ENCODE measurements at places on chromosomes 3 and 15.

DNA sequence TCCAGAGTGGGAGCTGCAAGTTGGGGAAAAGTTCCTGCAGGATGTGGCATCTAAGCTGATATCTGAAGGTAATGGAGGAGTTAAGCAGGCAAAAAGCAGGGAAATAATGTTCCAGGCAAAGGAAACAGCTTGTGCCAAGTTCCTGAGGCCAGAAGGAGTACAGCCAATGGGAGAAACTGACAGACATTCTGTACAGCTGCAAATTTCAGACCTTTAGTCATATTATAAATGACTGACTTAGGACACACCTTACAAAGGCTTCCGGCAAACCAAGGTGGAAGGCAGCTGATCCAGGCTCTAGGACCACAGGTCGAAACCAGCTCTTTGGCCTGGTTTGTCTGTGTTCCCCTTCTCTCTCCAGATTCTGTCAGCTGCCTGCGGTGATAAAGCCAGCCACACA is 9.3 kb downstream of the WWTR1 start:
- no peak for DNase-seq

- DNase-seq, result no peak
Observed at GRCh38 chr15:96360581-96361308, 30.2 kb downstream of the NR2F2 start.

DNA sequence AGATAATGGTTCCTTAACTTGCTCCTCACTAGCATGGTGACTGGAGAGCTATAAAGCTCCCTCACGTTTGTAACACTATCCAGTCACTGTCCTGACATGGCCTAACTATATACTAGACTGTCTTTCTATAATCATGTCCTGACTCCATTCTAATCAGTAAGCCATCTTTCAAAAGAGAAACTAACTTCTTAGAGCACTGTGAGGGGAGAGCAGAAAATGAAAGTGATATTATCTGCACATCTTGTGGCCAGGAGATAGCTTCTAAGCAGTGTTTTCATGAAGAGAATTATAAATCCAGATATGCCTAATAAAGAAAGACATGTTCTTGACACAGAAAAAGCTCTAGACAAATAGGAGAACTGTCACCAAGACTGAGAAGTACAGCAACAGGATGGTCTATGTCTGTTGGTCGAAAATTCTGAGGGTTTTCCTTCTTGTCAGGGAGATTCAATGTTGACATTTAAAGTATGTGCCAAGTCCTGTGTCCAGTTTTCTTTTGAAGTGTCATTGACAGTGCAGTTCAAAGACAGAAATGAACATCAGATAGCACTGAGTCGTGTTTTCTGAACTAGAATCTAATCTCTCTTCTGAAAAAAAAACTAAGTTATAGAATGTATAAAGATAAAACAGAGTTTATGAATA is 230.6 kb upstream of the PEX5L start:
- DNase-seq, result peak; percentile 6

DNA sequence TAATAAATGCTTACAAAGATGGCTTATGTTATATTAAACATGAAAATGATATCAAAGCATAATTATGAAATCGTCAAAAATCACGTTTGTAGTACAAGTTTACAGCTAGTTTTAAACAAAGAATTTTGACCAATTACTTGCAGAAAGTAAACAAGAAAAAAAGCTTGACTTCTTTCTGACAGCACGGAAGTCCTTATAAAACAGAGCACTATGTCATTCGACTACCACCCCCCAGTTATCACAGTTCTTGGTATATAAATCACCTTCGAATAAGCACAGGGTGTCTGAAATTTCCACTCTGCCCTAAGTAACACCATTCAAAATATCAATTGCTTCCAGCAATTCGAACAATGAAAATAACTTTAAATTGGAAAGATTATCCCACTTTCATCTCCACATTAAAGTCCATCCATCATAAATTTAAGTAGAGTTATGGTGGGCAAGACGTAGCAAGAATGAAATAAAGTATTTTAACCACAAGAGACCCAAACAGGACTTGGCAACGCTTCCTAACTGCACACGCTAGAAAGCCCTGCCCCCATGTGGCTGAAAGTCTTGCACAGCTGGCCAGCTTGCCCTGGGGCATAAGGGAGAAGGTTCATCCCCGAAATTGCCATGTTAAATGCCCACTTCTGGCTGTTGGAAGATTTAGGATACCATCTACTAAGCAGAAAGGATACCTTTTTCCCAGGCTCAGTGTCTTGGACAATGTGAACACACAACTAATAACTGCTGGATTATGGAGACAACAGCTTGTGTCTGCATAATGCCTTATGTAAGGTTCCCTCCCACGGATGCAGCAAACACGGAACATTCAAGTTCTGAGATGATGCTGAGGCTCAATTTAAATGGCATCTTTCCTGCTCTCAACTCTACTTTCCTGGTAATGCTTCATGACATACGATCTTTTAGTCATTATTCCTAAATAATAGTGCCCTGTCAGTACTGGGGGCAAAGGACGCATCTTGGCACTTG is 116.4 kb upstream of the TJP1 start:
- no peak for DNase-seq

- DNase-seq, result no peak
Observed at GRCh38 chr3:32705232-32705631, 20.2 kb downstream of the CNOT10 start.

GRCh38 chr3:126979046-126979628 is 3.8 kb upstream of the PLXNA1 start:
- DNase-seq, result no peak

- peak; percentile 31 for DNase-seq
Observed at GRCh38 chr3:57756528-57757401, 656 bp downstream of the SLMAP start.

- DNase-seq, result no peak
Observed at GRCh38 chr15:59548501-59549226, 62.9 kb upstream of the GCNT3 start.

- DNase-seq, result no peak
Observed at GRCh38 chr3:127045435-127046045, 62.6 kb downstream of the PLXNA1 start.

GRCh38 chr3:160765211-160765610 is 9.2 kb downstream of the PPM1L start:
- DNase-seq, result no peak

- no peak for DNase-seq
Observed at GRCh38 chr3:195153653-195154052, 117.3 kb downstream of the XXYLT1 start.

- no peak for DNase-seq
Observed at GRCh38 chr3:65587650-65588439, 450.9 kb downstream of the MAGI1 start.

DNA sequence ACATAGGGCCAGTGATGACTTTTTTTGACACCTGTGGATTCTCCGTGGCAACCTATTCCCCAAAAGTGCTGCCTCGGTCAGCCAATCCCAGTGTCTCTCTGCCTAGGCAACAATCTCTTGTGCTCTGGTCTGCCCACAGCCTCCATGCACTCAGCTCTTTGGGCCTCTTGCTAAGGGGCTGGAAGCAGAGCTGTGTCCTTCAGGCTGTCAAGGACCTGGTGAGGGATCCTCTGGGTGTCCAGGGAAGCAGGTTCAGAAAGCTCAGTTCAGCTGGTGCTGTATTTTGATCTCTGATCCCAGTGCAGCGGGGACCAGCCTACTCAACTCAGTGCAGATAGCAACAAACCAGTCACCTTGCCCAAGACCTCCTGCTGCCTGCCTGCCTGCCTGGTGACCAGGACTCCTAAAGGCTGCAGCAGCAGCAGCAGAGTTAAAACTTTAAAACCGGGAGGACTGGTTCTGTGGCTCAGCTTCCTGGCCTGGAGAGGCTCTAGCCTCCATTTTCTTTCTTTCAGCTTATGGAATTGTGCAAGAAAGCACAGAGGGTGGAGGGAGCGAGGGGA is 6.2 kb downstream of the PAK6 start:
- DNase-seq, result no peak

DNA sequence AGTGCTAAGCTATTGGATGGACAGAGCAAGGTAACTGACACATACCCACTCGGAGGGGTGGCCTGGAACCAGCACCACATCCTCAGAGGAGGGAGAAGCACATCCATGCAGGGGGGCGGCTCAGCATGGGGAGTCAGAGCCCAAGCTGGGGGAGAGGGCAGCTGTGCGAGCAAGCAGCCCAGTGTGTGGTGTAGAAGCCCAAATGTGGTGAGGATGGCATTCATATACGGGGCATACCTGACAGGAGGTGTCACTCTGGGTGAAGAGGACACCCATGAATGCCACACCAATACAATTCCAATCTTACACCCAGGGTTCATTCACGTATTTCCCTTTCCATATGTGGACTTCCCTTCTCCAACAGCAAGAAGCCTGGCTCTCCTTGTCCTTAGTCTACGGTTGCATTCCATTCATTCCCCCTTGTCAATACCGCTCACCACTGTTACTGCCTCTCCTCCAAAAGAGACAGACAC is 58.7 kb upstream of the ACAN start:
- DNase-seq, result no peak

DNA sequence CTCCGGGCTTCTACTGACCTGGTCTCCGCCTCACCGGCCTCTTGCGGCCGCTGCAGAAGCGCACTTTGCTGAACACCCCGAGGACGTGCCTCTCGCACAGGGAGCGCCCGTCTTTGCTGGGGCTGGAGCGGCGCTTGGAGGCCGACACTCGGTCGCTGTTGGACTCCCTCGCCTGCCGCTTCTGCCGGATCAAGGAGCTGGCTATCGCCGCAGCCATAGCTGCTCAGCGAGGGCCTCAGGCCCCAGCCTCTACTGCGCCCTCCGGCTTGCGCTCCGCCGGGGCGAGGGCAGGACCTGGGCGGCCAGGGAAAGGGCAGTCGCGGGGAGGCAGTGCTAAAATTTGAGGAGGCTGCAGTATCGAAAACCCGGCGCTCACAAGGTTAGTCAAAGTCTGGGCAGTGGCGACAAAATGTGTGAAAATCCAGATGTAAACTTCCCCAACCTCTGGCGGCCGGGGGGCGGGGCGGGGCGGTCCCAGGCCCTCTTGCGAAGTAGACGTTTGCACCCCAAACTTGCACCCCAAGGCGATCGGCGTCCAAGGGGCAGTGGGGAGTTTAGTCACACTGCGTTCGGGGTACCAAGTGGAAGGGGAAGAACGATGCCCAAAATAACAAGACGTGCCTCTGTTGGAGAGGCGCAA is 319.2 kb downstream of the FGF12 start:
- DNase-seq, result no peak

DNA sequence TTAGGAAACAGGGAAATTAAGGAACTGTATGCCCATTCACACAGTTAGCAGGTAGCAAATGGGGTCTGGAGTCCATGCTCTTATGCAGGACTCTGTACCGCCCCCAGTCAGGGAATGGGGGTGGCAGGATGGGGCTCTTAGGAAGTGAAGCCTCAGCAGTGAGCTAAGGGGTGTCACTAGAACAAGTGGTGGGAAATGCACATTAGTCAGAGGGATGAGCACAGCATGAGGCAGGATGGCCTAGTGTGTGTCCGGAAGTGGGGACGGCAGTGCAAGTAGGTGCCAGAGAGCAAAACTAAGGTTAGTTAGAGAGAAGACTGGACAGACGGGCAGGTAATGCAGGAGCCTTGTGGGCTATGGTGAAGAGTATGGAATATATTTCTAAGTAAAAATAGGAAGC is 60.7 kb downstream of the ST3GAL6 start:
- DNase-seq, result no peak

DNA sequence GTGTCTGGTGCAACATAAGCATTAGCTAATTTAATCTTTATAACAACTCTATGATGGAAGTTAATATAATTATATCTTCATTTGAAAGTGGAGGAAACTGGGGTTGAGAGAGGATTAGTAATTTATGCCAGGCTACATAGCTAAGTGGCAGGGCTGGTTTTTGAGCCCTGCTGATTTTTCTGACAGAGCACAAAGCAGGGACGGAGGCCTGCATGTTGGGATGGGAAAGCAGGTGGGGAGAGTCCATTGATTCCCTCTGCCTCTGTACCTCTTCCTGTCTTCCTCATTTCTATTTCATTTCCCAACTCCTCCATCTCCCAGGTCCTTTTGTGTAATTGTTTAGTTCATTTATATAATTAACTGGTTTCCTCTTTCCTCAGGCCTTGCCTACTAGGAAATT is 251.6 kb upstream of the ZPLD1 start:
- DNase-seq, result no peak

DNA sequence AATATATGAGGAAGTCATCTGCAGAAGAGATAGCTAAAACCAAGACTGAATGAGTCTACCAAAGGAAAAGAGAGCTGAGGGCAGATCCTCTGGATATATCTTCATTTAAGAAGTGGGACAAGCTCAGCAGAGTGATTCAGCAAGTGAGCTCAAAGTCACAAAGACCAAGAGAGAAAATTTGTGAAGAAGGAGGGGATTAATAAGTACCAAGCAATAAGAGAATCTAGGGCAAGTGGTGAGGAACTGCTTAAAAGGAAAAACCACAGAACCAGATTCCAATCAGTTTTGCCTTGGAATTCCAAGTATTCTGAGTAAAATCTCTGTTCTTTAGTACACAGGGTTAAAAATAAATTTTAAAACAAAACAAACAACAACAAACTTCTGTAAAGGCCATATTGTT is 3.6 kb downstream of the EHHADH start:
- no peak for DNase-seq

DNA sequence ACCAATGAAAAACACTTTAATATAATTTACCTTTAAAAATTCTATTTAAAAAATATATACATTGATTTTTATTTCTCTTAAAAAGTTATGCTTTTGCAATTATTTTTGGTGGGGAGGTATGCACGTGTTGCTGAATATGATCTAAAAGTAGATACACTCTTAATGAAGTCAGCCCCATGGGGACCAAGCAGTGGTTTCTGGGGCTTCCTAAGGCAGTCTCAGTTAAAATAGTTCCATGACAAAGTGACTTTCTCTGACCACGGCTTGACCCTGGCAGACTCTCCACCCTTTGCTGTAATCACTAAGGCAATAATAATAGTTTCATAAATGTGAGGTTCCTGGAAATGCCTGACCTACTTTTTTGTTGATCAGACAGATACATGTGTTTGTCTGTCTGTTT is 50.4 kb downstream of the CCR4 start:
- peak; percentile 30 for DNase-seq

DNA sequence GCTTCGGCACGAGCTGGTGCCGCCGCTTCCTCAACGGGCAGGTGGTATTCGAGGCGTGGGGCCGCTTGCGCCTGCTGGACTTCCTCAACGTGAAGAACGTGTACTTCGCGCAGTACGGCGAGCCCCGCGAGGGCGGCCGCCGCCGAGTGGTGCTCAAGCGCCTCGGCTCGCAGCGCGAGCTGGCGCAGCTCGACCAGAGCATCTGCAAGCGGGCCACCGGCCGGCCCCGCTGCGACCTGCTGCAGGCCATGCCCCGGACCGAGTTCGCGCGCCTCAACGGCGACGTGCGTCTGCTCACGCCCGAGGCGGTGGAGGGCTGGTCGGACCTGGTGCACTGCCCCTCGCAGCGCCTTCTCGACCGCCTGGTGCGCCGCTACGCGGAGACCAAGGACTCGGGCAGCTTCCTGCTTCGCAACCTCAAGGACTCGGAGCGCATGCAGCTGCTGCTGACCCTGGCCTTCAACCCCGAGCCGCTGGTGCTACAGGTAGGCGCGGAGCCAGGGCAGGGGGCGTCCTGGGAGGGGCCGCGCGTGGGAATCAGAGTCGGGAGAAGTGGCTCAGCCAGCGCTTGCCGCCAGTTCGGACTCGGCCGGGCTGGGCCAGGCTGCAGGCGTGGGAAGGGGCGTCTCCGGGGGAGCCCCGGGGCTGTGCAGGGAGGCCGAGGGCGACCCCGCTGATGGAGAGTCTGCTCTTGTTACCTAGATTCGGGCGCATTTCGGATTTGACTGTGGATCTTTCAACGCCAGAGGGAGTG is 1.1 kb downstream of the DIPK2A start:
- peak; percentile 76 for DNase-seq

Data from NAMALWA (cell line).